ENCODE measurements at places on chromosomes 3 and 15.

DNA sequence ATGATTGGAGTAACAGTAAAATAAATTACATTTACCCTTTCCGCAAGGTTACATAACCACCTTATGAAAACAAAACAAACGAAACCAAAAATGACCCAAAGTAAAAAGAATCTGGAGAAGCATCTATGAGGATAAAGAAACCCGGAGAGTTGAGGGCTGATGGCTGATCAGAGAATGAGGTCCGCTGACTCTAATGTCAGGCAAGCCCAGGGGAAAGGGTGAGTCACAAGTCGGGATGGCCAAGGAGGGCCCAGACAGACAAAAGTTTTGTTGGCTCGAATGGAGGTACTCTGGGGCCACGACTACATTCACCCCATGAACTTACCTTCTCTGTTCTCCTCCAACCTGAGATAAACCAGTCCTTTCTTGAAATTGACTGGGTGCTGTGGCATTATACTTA lies 95.7 kb downstream of the RORA start:
- DNase-seq: no peak

DNA sequence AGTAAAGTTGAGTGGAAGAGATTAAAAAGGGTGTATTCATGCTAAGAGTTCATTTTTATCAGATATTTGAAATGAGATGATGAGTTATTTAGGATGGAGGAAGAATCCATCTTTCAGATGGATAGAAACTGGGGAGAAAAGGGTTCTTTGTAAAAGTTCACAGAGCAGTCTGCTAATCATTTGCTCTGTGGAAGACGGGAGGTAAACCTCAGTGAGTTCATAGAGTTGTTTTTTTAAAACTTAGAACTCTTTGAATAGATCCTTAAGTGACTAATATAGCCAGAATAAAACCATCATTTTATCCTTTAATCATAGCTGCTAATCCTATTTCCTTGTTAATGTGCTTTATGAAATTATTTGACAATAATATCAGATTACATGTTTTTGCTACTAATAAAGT lies 5.1 kb downstream of the RASA2 start:
- no peak for DNase-seq

- no peak for DNase-seq
Observed at GRCh38 chr3:33023176-33024136, 72.0 kb downstream of the CCR4 start.

DNA sequence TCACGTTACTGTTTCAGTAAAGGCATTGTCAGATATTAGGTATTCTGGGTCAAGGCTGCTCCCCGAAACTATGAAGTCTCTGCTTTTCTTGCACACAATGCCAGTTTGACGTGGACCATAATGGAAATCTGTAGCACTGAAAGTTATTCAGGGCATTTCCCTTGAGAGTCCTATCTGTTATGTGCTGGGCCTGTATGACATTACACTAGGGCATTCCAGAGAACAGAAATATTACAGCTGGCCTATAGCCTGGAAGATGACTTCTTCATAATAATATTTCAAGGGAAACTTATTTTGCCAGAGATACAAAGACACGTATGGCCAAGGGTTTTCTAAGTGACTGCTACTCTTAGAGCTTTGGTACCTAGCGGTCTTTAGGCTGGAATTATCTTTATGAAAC lies 613.6 kb upstream of the CBLB start:
- no peak for DNase-seq

DNA sequence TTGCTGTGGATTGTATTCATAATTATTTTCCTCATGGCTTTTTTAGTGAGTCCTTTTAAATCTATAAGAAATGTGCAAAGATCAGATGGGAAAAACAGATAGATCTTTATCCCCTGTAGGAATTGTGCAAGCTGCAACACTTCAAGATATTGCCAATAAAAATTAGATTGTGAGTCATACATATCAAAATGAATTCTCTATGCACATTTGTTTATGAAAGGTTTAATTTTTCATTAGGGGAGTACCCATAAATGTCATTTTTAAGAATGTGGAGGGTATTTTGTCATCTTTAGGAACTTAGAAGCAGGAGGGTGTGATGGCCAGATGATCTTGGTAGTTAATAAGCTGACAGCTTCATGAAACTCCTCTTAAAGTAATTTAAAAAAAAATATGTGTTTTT lies 2.9 kb downstream of the PIAS1 start:
- no peak for DNase-seq

DNA sequence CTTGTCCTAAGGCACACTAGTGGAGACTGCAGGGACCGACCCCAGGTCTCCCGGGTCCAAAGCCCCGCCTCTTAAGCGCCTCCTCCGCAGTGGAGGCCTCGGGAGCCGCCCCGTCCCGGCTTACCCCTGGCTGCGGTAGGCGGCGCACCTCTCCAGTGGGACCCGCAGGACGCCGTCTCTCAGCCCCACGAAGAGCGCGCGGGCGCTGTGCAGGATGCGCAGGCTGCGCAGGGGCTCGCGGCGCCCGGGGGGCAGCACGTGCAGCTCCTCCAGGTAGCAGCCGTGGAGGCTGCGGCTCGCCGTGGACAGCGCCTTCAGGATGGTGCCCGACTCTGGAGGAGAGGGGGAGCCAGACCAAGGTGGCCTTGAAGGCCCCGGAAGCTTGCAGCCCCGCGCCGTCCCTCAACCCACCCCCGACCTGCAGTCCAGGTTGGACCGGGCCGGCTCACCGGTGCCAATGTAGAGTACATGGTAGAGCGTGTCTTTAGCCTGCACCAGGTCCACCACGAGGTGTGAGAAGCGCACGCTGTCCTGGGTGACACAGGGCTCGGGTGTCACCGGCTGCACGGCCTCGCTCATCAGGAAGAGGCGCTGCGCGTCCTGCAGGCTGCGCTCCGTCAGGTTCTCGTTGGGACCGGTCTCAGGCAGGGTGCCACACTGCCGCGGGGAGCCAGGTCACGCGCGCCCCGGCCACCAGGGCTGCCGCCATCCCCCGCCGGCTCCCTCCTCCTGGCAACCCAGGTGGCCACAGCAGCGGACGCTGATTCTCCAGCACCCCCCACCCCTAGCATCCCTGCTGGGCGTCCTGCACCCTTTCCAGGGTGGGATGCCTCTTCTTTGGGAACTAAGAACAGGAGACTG lies 105.5 kb downstream of the SEMA5B start:
- no peak for DNase-seq

DNA sequence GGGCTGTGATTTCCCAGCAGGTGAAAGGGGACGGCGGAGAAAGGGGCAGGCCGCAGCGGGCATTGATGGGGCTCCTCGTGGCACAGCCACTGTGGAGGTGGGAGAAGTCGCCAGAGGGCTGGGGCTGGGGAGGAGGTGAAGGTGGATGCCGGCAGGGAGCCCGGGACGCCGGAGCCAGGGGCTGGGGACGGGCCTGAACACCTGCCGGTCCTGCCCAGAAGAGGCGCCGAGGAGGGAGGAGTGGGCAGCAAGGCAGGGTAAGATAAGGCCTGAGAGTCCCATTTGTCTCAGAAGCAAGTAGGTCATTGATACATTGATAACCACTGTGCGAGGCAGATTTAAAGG lies 571 bp upstream of the RARRES1 start:
- DNase-seq: no peak

DNA sequence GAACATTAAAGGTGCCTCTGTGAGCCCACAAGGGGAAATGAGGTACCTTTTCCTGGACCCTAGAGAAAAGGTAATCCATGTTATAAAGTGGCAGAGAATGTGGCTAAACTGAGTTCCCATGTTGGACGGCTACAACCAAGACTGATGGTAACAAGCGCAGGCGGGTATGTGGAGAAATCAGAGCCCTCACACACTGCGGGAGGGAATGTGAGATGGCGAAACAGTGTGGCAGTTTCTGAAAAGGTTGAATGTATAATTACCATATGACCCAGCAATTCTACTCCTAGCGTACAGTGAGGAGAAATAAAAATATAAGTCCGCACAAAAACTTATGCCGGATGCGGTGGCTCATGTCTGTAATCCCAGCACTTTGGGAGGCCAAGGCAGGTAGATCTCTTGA lies 24.1 kb upstream of the SHISA5 start:
- no peak for DNase-seq

DNA sequence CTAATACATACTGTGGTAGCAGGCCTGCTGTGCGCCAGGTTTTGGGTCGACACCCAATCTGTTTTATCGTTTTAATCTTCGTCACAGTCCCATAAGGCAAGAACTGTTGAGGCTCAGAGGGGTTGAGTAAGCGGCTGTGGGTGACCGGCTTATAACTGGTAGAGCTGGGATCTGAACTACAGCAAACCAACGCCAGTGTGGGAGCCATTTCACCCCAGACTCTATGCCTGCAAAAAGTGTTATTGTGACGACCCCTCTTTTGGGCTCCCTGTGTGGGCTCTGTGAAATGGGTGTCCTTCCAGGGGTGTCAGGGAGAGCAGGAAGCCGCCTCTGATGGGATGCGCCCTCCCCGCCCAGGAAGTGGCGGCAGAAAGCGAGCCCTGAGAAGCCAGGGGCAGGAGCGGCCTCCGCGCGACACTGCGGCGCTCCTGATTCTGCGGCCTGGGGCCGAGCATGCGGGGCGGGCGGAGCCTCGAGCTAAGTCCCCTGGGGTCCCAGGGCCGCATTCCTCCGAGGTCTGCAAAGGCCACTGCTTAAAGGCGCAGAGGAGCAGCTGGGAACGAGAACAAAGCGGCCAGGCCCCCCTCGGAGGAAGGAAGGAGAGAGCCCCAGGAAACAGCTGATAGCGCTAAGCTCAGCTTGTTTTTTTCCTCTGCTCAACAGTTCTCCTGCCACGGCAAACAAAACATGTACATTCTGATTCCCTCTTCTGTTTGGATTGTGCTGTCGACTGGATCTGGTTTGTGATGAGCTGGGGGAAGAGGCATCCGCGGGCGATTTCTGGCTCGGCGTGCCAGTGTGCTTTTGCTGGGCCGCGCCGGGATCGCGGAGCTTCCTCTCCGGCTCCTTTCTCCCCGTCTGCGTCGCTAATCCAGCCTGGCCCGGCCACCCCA lies 33.9 kb downstream of the GRK7 start:
- DNase-seq: no peak

DNA sequence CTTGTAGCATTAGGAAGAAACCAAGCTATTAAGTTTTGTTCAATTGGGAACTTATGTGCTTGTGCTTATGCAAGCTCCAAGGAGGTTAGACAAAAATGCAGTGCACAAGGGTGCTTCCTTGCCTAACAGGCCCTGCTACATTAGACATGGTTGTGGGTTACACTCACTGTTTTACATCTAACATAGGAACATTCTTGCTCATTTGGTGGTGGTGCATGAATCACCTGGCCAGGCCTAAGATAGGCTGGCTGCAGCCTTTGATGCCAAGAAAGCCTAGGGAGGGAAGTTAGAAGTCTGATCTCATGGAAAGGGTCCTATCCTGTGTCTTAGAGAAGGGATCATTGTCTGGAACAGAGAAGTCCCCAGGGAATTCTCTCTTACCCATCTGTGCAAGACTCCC lies 43.5 kb downstream of the CA12 start:
- no peak for DNase-seq

DNA sequence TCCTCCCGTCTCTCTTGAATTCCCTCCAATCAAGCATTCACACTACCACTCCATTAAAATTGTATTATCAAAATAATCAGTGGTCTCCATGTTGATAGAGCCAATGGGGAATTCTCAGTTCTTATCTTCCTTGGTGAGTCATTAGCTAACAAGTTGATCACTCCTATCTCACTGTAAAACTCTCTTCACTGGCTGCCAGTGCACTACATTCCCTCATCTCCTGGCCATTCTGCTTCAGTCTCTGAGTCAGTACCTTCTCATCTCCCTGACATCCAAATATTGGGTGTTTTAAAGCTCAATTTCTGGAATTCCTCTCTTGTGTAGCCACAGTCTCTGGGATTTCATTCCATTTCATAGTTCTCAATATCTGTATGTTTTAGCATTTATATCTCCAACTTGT lies 175.2 kb downstream of the ALDH1A2 start:
- no peak for DNase-seq

All from stimulated activated CD8-positive, alpha-beta memory T cell treated with anti-CD3 and anti-CD28 coated beads, Interleukin-2, amount 100 ng/mL, for 1 hour (primary cell).